ENCODE measurements at places on chromosomes 1 and 21.
A peak's percentile ranks its signal among the peaks of the same experiment; 100 is the strongest.

GRCh38 chr1:226429858-226430715 is 22.2 kb upstream of the PARP1 start:
- no peak for DNase-seq

DNA sequence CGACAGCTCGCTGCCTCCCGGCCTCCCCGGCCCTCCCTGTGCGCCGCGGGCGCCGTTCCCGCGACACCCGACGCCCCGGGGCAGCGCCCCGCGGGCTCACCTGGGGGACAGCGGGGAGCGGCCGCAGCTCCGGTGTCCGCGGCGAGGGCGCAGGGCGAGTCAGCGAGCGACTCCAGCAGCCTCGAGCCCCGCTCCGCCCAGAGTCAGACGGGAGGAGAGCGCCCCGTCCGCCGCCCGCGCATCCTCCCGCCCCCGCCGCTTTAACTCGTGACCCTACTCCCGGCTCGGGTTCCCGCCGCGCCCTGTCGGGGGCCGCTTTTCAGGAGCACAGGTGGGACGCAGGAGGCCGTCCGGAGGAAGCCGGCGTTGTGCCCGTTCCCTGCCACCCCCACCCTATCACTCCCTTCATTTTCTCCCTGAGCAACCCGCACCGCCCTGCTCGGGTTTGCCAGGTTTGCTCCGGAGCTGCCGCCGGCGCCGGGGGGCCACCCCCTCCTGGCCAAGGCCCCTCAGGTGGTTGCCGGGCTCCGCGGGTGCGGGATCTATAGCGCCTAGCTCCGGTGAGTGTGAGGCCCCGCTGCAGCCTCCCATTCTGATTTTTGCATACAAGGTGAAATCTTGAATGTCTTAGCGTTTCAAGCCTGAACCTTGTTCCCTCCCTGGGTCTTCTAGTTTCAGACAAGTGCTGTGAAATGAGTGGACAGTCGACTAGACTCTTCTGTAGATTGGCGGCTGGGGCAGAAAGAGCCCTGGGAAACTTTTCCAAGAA is at the start of gene MCOLN3:
Gene MCOLN3, minus strand, starts transcription at position 205 of the 769 bp plus-strand sequence. CDS start 3,140 bp downstream, outside the sequence.
- no peak for DNase-seq

DNA sequence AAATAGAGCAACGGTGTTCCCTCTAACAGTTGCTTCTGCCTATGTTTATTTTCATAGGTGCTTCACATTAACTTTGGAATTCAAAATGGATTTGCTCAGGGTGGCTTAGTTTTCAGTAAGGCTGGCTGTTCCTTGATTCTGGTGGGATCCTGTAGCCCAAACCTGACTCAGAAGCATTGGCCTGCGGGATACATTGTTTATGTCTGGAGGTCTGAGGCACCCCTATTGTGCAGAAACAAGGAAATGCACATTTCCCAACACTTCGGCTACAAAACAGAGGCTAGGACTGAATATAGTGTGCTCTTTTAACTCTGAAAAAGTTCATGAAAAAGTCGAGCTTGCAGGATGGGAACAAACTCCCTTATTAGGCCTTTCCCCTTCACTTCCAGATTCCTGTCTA is 133.8 kb upstream of the F3 start:
- DNase-seq, result no peak

GRCh38 chr1:52164604-52165003 is 22.7 kb downstream of the ZFYVE9 start:
- no peak for DNase-seq

GRCh38 chr1:22315315-22316078 is 136.2 kb upstream of the ZBTB40 start:
- no peak for DNase-seq

- DNase-seq, result no peak
Measured at GRCh38 chr1:189790335-189790734, 687.3 kb downstream of the BRINP3 start.

- DNase-seq, result no peak
Measured at GRCh38 chr1:79633456-79633855, 626.9 kb upstream of the ADGRL4 start.

GRCh38 chr1:85307987-85308832 is 31.8 kb upstream of the BCL10 start:
- peak; percentile 43 for DNase-seq

DNA sequence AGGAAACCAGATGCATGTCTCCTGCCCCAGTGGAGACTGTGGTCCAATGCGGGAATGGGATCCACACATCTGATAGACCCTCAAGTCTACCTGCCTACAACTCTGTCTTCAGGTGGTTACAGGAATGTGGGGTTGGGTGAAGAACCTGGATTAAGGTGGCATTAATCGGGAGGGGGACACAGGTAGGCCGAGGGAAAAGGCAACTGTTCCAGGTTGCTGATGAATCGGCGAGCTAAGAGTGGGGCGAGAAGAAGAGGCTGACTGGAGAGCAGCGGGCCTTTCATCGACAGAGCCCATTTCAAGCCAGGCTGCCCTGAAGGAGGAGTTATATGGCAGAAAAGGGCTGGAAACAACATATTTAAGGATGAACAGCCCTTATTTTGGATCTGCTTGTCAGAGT is 836 bp downstream of the CD2 start:
- DNase-seq, result no peak

Measured in stimulated activated CD8-positive, alpha-beta memory T cell treated with anti-CD3 and anti-CD28 coated beads, Interleukin-12 subunit alpha, Interleukin-12 subunit beta, amount 100 ng/mL, for 4 hours (primary cell).